ENCODE measurements at places on chromosomes 1 and 21. TPM values are rescaled to one million over a fixed set of nuclear protein-coding genes. Genes with fewer than 3 reads are reported as not detected.
A peak's percentile ranks its signal among the peaks of the same experiment; 100 is the strongest.

Gene NUP210L
- 0.04 TPM for polyA plus RNA-seq

Gene NLRP3
- polyA plus RNA-seq, result 0.90 TPM

Gene DESI2
- 53.7 TPM for polyA plus RNA-seq

- DNase-seq, result no peak
These were observed 22.8 kb downstream of the NADK start for GRCh38 chr1:1755426-1755825.

- no peak for DNase-seq
These were observed 36.6 kb downstream of the OLFM3 start for GRCh38 chr1:101960142-101960541.

Gene ARHGAP30
- polyA plus RNA-seq, result 2.2 TPM

DNA sequence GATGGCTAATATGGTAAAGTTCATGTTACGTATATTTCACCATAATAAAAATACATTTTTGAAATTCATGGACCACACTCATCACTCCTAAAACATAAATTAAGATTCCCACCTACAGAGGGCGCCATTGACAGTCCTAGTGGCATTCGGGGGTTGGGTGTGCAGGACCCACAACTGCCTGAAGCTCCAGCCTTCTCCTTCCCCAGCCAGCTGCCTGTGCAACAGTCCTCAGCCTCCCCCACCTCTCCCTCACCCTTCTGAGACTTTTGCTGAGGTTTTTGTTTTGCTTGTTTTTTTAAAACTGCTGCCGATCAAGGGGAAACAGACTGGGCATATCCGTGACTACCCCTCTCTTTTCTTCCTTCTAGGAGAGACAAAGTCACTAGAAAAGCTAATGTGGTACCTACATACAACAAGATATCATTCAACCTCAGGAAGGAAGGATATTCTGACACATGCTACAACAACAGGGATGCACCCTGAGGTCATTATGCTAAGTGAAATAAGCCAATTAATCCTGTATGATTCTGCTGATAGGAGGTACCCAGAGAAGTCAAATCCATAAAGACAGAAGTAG, 9.2 kb upstream of the EVA1C start:
- peak; percentile 64 for DNase-seq

Gene TCEA3
- polyA plus RNA-seq, result 32.3 TPM

All from right renal cortex interstitium (tissue), 3 donors.